ENCODE measurements at places on chromosomes 13 and 19.

DNA sequence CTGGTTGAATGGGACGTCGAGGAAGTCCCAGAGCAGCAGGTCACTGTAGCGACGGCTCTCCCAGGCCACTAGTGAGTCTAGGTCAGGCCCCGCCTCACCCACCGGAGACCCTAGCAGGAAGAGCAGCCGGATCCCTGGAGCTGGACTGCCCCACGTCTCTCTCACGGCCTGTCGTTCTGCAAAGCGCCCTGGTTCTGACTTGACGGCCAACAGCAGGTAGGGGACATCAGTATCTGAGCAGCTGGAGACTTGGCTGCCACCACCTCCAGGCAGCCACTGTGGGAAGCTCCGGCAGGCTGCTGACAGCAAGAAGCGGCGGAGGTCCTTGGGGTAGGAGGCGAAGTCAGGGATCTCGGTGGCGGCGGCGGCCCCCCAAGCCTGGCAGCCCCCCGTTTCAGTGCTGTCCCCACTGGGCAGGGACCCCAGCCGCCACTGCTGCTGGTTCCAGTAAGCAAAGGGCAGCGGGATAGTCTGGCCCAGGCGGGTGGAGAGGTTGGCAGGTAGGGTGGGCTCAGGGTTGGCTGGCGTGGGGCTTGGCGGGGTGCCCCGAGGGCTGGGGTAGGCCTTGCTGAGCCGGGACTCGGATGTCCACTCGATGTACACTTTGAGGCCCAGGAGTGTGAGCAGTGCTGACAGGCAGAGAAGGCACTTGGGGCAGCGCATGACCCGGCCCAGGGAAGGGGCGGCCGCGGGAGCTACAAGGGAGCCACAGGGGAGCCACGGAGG lies 895 bp downstream of the B3GNT8 start:
- no peak for DNase-seq

- DNase-seq, result peak; percentile 60
These were observed 49.0 kb upstream of the FRY start for GRCh38 chr13:31982540-31982939.

GRCh38 chr19:3618144-3618810 lies 8.3 kb downstream of the CACTIN start:
- DNase-seq, result peak; percentile 95

DNA sequence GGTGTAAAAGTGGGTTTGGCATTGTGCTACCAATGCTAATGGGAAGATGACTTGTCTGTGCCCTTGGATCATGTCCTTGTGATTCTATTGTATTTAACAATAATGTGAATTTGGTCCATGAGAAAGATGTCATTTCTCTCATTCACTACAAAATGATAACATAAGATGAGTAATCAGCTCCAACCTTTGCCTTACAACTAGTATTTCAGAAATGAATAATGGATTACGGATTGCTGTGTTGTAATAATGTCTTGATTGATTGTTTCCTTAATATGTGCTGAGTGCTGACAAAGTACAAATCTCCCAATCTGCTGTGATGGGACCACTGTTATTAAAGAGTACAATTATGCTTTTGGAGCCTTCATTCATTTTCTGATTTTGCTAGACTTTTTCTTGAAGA lies 375.0 kb downstream of the PCDH9 start:
- no peak for DNase-seq

DNA sequence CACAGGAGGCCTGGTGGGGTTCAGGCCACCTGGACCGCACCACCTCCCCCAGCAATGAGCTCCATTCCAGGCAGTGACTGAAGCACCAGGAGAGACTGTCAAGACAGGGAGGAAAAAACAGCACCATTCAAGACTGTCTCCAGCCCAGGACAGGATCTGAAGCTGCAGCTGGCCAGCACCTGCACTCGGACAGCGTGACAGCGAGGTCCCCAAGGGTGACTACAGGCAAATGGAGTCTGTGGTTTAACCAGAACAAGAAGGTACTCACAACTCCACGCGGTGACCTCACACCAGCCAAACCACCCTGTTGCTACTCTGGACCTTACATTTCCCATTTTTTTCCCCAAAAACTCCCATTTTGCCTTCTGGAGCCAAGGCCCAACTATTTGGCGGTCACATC lies 9.8 kb downstream of the MED26 start:
- DNase-seq, result no peak

GRCh38 chr19:16496613-16496983 lies 404 bp downstream of the C19orf44 start:
- no peak for DNase-seq

DNA sequence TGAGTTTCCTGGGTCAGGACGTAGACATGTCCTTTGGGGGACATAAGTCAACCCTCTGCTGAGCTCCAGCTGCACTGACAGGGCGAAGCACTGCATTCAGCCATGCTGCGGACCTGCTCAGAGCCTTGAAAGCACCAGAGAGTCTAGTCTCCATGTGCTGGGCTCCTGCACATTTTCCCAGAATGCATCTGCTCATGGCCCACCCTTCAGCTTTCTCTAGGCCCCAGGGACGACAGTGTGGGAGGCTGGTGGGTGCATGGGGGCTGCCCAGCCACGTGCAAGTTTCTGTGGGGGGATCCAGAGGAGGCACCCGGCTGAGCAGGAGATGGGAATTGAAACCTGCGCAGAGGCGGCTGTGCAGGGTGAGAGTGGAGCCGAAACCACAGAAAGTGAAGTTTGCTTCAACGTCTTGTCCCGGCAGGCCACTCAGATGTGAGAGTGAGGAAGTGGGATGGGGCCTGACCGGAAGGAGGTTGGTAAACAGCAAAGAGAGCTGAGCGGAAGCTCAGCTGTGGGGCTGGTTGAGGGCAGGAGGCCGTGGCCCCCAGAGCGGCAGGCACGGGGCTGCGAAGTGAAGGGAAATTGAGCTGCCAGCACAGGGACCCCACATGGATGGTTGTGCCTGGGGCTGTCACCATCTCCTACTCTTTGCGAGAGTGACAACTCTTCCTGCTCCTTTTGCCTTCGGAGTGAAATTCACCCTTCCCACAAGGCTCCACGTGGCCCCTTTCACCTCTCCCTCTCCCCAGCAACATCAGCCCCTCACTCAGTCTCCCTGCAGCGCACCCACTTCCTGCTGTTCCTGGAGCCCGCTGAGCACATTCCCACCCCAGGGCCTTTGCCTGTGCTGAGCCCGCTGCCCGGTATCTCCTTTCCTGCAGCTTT lies 11.8 kb downstream of the PGLS start:
- no peak for DNase-seq

- no peak for DNase-seq
These were observed 199.0 kb upstream of the RXFP2 start for GRCh38 chr13:31540281-31540680.

- DNase-seq, result no peak
These were observed 4.7 kb downstream of the LSM4 start for GRCh38 chr19:18317961-18318800.

DNA sequence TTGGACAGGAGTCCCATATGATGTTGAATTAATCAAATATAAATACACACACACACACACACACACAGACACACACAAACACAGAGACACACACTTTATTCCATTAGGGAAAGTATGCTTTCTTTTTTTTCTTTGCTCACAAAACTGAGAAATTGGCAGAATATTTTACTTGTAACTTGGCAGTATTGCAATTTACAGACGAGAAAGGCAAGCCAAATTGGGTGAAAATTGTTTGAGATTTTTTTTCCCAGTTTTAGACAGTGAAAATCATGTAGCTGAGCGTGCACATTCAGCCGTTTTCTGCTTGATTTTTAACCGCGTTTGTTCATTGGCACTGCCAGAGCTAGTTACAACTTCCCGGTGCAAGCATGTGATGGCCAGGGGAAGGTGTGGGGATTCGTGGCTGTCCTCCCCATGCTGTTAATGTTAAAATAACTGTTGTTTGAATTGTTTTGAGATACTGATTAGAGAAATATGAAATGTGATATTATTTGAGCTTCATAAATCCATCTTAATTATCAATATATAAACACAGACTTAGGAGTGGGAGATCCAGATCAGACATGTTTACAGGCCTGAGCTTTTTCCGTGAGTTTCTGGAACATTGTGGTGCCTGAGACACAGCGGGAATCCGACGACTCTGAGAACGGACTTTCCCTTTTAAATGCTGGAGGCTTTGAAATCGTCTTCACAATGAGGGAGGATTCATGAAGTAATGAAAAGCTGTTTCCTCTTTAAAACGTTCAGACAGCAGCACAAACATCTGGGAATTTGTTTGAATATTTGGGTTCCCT lies 125.5 kb downstream of the KCNRG start:
- DNase-seq, result no peak

GRCh38 chr13:93614776-93615175 lies 388.2 kb downstream of the GPC6 start:
- DNase-seq, result no peak

GRCh38 chr19:23116802-23117571 lies at the start of gene ZNF730:
Gene ZNF730, plus strand, starts transcription at chr19:23117025. Its CDS starts 149 bp downstream, at chr19:23117174.
- DNase-seq, result peak; percentile 80

- no peak for DNase-seq
These were observed 159.3 kb downstream of the UGGT2 start for GRCh38 chr13:95893861-95894260.

All from AG08396 (cell line).